ENCODE measurements at places on chromosomes 16 and 17.
A peak's percentile ranks its signal among the peaks of the same experiment; 100 is the strongest.

DNA sequence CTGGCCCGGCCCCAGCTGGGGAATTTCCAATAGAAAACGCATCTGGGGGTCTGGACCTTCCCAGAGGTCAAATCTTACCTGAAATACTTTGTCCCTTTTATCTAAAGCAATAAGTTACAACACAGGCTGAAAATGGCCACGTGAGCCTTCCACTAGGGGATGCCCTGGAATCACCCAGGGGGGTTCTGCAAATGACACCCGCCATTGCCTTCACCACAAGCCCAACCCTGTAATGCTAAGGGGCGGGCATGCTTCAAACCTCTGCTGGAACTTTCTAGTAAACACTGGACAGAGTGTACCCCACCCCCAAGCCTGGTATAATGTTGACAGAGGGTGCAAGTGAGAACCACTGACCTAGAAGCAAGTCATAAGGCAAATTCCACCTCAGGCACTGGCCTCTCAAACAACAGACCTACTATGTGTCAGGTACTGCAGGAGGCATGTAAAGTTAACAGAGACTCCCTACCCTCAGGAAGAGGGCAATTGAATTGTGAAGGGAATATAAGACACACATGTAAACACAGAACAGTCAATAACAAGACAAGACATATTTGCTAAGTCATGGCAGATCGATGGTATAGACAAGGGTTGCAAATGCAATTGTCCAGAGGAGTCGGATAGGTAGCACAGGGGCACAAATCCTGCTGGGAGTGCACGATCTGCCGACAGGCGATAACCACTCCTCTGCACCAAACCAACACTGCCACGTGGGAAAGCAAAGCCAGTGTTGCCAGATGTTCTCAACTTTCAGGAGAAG lies 59.0 kb downstream of the ARHGAP17 start:
- DNase-seq, result no peak

DNA sequence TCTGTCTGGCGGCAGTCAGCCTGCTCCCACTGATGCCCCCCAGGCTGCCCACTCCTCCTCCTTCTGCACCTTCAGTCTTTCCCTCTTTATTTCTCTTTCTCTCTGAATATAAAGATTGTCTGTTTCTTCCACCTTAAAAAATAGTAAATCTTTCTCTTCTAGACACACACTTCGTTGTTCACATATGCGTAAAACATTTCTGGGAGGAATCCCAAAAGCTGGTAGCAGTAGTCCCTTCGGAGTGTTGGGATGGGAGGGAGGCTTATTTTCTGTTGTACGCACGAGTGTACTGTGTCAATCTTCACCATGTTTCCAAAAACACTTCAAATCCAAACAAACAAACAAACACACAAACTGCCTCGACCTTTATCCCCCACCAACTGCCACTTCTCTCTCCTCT lies 9.9 kb downstream of the OSBPL7 start:
- no peak for DNase-seq

DNA sequence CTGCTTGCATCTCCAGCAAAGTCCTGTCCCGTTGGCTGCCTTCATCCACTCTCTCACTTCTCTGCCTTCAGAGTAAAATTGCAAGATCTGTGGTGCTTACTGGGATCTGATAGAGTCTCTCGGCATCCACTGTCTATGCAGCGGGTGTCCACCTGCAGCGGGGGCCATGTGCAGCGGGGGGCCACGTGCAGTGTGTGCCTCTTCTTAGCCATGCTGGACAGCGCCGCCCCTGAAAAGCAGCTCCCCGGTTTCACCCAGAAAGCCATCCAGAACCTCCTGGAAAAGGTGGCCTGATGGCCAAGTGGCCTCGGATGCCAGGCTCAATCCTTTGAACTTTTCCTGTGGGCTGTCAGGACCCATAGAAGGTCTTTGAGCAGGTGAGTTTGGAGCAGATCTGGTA lies 9.5 kb downstream of the STX4 start:
- no peak for DNase-seq

GRCh38 chr16:30351586-30352419 lies 3.3 kb downstream of the CD2BP2 start:
- DNase-seq, result peak; percentile 93

DNA sequence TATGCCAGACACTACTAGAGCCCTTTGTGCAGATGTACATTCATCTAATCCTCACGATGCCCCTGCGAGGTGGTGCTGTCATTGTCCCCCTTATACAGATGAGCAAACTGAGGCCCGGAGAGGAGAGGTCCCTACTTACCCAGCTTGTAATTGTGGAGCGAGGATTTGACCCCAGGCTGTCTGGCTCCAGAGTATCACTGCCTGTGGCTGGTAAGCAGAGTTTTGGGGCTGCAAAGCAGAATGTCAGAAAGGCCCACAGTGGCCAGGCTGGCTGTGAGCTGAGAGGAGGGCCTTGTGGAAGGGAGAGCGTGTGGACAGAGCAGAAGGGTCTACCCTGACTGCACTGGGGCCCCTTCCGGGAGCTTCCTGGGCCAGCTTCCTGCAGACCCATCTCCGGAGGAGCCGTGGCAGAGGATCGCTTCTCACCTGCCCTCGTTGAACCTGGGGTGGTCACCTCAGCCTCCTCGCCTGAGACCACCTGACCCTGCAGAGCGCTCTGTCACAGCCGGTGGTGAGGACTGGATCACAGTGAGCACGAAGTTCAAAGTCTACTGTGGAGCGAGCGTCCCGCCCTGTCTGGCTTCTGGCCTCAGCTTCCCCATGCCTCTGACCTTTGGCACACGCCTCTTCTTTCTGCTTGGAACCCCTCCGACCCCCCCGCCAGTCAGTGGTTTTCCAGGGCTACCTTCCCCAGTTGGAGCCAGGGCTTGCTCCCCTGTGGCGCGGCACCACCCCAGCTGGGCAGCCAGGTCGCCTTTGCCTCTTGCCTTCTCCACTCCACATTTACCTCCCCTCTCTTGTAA lies 12.1 kb downstream of the CMIP start:
- no peak for DNase-seq
